8988T (cell line): ENCODE measurements at places on chromosomes 6 and 20.

DNA sequence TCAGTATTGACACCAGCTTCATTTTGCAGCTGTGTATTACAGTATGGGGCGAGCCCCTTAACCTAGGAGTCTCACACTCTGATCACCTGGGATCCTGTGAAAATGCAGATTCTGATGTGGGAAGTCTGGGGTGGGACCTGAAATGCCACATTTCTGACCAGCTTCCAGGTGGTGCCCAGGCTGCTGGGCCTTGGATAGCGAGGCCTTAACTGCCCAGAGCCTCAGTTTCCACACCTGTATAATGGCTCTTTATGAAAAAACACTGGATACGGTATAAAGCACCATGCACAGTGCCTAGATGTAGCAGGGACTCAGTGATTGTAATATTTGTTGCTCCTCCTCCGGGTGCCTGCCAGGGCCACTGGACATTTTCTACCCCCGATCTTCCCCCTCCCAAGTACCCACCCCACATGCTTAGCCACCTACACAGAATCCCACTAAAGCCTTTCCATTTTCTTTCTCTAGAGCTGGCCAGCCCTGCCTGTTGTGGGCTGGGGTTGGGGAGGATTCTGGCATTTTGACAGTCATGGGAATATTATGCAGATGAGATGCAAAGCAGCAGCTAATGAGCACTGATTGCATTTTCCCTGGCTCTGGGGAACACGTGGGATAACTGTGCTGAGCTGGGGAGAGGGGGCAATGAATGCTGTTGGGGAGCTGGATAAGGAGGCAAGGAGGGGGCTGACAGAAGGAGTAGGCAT lies 44.8 kb downstream of the SPDEF start:
- peak; percentile 4 for DNase-seq

DNA sequence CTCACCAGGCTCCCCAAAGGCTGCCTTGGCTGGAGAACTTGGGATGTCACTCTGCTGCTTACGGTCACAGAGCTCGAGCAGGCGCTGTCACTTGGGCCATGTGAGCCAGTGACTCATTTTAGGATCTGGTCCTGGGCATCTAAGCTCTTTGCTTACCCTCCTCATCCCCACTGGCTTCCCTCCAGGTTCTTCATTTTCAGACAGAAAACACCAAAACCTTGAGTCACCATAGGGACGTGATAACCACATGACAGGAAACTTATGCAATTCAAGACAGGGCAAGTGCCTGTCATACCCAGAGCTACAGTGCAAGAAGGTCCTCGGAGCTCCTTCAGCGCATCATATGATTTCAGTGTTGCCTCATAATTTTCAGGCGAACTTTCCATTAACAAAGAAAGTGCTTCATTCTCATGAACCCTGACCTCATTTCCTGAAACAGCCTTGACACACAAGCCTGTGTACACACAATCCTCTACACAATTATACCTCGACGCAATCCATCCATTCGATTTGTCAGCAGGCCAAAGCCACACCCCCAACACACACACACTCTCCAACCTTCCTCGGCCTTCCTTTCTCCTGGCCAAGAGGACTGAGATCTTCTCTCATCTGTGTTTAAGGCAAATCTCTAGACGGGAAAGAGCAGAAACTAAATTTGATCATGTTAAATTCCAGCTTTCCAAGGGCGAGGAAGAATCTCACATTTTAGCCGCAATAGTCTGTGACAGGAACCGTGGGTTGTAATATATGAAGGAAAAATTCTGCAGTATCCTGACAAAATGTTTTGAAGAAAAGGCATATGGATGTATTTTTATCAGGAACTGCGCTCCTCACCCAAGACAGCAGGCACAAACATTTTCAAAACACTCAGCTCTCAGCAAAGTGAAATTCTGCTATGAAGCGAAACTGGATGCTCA lies 25.3 kb downstream of the TBC1D7 start:
- DNase-seq, result peak; percentile 68

DNA sequence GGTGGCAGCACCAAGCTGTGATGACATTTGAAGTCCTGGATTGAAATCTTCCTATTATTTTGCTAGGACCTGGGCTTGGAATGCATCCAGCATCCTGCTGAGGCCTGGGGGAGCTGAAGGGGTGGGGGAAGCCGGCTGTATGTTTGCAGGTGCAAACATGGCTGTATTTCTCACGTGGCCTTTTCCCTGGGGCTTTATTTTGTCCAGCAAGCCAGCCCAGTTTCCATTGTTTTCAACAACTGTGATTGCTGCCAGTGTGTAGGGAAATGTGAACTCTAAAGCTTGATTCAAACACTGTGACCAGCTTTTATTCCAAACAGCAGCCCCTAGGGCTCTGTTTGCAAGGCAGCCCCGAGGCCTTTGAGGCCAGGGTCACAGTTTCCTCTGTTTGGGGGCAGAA lies 683.0 kb downstream of the DHX35 start:
- DNase-seq, result no peak

DNA sequence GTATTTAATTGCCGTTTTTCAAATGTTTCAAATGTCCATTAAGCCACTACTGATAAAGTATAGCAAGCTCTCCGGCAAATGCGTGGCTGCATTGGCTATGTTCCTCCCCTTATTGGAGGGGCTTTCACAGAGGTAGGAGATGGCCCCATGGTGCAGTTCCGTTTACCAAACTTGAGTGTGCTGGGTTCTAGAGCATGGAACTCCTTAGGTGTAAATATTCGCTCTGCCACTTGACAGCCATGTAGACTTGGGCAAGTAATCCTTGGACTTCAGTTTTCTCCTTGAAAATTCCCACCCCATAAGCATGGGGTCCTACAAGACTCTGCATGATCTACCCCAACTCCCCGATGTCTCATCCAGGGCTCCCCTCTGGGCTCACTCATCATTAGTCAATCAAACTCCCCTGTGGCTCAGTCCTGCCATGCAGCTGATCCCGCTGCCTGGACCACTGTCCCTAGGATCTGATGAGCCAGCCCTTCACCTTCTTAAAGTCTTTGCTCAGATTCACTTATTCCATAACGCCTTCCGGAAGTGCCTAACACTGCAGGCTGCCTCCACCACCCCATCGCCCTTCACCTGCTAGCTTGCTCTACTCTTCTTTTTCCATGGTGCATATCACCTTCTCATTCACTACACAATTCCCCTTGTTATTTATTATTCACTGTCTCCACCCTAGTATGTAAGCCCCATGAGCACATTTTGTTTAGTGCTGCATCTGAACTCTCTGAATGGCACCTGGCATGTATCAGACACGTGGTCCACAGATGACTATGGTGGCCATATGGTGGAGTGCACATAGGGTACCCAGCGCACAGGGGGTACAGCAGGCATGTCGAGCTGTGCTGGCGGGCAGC lies 18.8 kb downstream of the PRR18 start:
- no peak for DNase-seq

- DNase-seq, result peak; percentile 73
Measured at GRCh38 chr6:36340618-36341454, 4.1 kb upstream of the BNIP5 start.

- DNase-seq, result no peak
Measured at GRCh38 chr20:61682996-61683681, 382.5 kb downstream of the TAF4 start.

- DNase-seq, result no peak
Measured at GRCh38 chr6:57201718-57202117, 20.4 kb downstream of the RAB23 start.

- no peak for DNase-seq
Measured at GRCh38 chr6:32890831-32891230, 36.8 kb downstream of the PSMB9 start.

GRCh38 chr6:166761801-166762200 lies 134.8 kb upstream of the RPS6KA2 start:
- no peak for DNase-seq

DNA sequence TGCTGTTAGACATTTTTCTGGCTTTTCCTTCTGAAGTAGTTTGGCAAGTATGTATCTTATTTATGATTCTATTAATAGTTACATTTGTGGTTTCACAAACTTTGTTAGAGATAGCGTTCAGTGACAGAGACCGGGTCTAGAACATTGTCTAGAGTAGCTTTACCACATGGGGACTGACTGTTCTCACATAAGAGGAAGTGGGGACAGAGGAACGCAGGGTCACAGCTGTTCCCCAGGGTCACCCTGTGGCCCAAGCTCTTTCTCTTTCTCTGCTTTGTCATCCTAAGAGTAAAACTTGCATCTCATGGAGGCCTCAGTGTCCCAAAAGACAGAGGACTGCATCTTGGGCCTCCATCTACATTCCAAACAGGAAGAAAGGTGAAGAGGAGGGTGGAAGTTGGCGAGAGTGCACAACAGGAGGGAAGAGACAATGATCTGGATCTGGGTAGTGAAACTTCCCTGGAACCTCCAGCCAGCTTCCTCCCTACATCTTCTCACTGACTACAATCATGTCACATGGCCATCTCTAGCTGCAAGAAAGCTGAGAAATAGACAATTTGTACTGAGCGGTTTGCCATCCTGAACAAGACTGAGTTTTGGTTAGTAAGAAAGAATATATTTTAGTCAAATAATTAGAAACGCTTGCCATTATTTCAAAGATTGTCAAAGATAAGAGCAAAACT lies 645.8 kb upstream of the ARID1B start:
- no peak for DNase-seq

DNA sequence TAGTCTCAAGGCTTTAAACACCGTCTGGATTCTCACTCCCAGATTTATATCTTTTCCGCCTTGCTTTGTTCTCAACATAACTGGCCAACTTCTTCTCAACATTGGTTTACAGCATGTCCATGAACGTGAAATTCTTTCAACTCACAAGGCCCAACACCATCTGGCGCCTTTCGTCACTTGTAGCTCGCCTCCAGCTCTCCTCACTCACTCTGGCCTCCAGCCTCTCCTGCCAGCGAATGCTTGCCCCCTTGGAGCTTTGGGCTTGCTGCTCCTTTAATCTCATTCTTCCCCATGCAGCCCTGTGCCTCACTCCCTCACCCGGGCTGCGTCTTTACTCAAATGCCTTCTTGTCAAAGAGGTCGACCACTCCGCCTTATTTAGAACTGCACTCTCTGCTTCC lies 324.5 kb downstream of the PRKN start:
- DNase-seq, result no peak

- no peak for DNase-seq
Measured at GRCh38 chr6:145783796-145784195, 30.8 kb downstream of the FBXO30 start.

DNA sequence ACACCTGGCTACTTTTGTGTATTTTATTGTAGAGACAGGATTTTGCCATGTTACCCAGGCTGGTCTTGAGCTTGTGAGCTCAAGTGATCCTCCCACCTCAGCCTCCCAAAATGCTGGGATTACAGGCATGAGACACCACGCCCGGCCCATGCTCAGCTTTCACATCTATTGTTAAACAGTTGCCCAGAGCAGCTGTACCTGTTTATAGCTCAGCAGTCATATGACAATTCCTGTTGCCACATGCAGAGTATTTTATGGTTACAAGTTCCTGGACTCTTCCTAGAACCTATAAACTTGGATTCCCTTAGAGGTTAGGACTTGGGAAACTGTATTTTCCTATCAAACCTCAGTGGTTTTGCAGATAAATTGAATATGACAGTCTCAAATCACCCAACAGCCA lies 188.3 kb upstream of the KCNG1 start:
- DNase-seq, result no peak

- DNase-seq, result no peak
Measured at GRCh38 chr6:99338188-99338587, 11.3 kb downstream of the FAXC start.

DNA sequence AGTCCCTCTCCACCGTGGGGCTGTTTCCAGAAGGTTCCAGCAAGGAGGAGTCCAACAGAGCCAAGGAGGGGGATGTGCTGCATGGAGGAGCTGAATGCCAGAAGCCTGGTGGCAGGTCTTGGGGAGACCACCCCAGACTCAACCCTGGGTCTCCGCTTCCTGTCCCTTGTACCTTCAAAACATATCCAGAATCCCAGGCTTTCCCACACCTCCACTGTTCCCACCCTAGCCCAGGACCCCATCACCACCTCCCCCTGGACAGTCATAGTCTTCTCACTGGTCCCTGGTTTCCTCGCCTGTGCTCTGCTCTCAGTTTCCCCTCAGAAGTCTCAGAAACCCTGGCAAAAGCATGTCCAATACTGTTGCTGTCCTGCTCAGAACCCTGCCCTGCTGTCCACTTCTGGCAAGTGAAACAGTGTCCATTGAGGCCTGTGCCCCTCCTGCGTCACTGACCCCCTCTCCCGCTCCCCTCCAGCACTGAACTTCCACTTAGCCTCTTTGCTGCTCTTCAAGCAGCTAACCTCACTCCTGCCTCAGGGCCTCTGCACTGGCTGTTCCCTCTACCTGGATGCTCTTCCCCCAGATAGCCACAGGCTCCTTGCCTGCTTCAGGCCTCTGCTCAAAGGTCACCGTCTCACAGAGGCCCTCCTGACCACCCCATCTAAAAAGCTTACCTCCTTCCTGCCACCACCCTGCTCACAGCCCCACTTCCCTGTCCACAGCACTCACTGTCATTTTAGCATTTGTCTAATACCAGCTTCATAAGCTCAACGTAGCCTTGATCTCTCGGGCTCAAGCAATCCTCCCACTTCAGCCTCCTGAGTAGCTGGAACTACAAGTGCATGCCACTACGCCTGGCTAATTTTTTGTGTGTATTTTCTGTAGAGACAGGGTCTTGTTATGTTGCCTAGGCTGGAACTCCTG lies 169.2 kb downstream of the GRM4 start:
- peak; percentile 10 for DNase-seq

GRCh38 chr6:113873043-113873667 lies 16.0 kb downstream of the MARCKS start:
- no peak for DNase-seq

DNA sequence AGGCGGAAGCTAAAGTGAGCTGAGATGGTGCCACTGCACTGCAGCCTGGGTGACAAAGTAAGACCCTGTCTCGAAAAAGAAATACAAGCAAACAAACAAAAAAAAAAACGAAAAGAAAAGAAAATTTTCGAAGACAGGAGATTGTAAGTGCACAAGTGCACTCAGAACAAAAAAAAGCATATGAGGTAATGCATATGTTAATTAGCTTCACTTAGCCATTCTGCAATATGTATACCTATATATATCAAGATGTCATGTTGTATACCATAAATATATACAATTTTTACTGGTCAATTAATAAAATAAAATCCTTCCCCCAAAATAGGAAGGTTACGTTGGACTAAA lies 127.5 kb downstream of the RIN2 start:
- no peak for DNase-seq

DNA sequence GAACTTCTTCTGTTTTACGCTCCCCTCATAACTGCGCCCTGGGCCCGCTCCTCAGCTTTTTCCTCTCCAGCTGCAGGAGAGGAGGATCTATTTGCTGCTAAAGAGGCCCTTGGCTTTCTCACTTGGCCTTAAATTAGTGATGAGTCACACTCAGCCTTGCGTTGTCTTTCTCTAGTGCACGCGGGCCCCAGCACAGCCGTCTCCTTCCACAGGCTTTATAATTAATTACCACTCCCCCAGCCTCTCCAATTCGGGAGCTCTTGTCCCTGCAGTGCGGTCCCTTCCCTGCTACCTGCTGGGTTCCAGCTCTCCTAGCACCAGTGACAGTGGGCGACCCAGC lies 25.2 kb downstream of the PACSIN1 start:
- no peak for DNase-seq

GRCh38 chr6:134511984-134512683 lies 194.2 kb upstream of the SGK1 start:
- no peak for DNase-seq

- no peak for DNase-seq
Measured at GRCh38 chr6:97026298-97026697, 101.8 kb downstream of the KLHL32 start.
